ENCODE measurements at places on chromosomes 11 and 22. TPM values are rescaled to one million over a fixed set of nuclear protein-coding genes. Genes with fewer than 3 reads are reported as not detected.

DNA sequence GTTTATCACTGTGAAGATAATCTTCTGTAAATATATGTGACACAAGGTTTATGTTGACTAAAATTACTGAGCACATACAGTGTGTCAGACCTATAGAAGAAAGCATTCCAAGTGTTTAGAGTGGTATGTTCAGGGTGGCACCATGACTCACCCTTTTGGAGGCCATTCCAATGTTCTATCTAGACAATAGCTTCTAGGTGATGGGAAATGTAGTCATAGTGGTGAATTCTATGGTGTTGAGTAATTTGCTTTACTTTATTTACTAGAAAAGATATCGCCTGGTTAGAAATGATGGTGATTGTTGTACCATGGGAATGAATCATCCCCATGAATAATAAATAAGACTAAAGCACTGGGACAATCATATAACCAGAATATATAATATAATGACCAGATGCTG lies 72.9 kb upstream of the OR4C15 start:
- DNase-seq, result no peak

DNA sequence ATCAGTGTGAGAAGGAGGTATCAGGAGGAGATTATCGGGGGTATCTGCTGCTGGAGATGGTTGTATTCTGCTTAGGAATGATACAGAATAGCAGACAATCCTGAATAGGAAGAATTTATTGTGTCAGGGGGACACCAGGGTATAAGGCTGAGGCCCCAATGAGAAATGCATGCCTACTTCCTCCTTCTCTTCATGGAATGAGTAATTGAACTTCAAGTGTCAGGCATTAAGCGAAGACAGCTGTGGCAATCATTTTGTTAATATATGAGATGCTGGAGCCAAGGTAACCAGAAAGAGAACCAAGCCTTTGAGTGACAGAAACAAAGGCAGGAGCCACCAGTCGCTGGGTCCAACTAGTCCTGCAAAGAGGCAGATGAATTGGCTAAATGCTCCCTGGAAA lies 49.1 kb downstream of the KIRREL3 start:
- no peak for DNase-seq

DNA sequence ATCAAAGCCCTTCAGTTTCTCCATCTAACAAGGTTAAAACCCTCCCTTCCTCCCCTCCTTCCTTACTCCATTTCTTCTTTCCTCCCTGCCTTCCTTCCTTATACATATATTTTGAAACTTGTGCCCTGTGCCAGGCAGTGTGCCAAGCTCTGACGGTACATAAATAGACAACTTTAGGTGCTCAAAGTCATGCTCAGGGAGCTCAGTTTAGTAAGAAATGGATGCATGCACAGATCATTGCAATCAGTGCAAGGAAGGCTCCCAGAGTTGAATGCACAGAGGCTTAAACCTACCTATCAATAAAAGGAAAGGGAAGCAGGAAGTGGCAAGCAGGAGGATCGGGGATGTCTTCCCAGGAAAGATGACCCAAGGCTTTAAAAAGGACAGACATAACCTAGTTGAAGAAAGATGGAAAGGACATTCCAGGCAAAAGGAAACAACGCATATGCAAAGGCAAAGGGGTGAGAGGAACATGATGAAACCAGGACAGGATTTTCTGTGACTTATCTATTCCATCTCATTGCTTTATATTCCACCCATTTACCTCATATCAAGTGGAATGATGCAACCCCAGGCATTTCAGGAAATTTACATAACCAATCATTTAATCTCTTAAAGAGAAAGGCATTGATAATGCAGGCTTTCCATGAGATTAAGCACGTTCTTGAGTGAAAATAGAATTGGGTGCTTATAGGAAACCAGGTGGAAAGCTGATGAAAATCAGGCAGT lies 13.2 kb downstream of the FZD4 start:
- DNase-seq, result no peak

DNA sequence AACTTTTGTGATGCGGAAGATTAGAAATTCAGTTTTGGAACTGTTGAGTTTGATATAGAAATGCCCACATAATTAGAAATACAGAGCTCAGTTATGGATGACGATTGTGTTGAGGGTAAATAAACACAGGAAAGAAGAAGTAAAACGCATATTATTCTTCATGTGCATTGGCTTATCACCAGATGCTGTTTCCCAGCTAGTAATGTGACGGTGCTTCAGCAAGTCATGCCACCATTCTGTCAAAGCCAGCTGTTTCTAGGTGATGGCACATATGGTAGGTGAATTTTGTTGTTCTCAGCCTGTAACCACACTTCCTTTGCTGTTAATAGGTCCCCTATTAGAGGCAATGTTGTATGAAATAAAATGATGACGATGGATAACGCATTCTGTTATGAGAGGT lies 68.9 kb downstream of the C11orf65 start:
- DNase-seq, result no peak

- no peak for DNase-seq
These were observed 46.4 kb upstream of the MN1 start for GRCh38 chr22:27848005-27848404.

DNA sequence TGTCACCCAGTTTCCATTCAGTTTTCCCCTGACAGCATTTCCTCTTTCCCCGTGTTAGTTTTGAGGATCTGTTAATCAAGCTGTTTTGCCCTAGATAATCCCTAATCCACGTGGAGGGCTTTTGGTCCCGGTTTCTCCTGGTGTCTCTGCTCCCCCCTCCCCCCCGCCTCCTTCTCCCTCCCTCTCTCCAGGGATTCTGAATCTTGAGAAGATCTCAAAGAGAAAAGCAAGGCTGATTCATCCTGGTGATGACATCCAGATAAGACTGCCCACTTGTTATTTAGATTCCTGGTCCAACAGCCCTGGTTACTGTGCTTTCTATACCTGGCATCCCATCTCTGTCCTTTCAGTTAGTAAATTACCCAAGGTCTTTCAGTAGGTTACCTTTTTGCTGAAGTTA lies 59.4 kb downstream of the KCNA4 start:
- no peak for DNase-seq

DNA sequence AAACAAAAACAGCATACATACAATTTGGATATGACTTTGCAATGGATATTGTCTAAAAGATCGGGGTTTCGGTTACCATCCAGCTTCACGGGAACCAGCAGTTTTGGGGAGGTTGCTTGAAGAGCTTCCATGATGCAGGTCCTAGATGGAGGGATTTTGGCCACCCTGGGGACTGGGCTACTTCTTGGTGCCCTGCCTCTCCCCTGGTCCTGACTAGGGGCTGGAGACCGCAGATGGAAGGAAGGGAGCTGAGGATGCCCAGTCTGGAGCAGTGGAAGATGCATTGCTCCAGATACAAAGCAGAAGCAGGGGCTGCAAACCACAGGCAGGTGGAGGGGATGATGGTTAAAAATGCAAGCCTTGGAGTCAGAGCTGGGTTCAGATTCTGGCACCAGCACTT lies 13.5 kb downstream of the SOX10 start:
- DNase-seq, result no peak

GRCh38 chr22:17866621-17867020 lies 92.4 kb upstream of the BID start:
- no peak for DNase-seq

DNA sequence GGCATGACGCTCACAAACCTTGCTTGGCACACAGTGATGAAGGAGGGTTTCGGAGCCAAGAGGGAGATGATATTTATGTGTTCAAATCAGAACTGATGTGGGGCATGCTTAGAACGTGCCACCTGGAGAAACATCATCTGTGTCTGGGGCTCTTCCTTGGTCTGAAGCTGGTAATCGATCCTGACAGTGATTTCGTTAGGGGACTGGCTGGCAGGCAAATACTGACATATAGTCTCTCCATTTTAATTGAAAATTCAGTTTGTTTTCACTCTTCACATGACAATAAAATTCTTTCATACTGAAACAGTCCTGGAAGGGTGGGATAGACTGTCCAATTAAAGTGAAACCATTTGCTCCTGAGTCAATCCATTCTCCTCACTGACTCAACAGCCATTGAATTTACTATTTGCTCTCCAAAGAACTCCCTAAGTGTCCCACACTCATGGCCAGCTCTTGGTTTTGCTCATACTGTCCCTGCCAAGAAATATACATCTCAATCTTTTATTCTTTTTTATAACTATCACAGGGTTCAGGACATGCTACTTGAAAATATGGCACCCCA lies 134.8 kb downstream of the TRPC6 start:
- DNase-seq, result no peak

DNA sequence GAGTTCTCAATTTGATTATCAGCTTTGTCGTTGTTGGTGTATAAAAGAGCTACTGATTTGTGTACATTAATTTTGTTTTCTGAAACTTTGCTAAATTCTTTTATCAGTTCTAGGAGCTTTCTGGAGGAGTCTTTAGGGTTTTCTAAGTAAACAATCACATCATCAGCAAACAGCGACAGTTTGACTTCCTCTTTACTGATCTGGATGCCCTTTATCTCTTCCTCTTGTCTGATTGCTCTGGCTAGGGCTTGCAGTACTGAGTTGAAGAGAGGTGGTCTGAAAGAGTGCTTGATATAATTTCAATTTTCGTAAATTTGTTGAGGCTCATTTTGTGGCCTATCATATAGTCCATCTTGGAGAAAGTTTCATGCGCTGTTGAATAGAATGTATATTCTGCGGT lies 213.0 kb downstream of the DLG2 start:
- DNase-seq, result no peak

- no peak for DNase-seq
These were observed 5.0 kb upstream of the MTNR1B start for GRCh38 chr11:92964471-92964870.

GRCh38 chr22:49004484-49005399 lies 822.9 kb downstream of the BRD1 start:
- no peak for DNase-seq

DNA sequence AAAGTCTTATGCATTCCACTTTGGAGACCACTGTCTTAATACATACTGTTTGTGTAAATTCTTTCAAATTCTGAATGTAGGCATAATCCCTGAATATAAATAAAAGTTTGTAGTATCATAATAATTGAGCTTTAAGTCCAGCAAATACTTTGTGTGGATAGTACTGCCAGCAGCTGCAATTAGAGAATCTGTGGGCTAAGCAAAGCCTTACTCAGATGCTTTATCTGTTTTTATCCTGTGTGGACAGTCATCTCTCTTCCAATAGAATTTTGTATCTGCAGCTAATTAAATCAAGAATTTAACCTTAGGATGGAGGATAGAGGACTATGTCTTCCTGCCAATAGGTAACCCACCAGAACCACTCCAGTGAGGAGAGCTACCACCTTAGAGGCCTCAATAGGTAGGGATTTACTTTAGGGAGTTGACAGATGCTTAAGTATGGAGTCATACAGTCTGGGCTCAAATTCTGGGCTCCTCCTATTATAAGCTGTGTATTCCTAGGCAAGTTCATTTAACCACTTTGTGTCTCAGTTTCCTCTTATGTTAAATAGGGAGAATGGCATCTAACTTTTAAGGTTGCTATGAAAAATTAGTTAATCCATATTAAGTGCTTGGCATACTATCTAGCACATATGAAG lies 71.1 kb downstream of the STIM1 start:
- DNase-seq, result no peak

GRCh38 chr11:47078751-47079521 lies 97.7 kb downstream of the ARFGAP2 start:
- DNase-seq, result no peak

GRCh38 chr11:132347156-132348090 lies 977.0 kb downstream of the NTM start:
- no peak for DNase-seq

DNA sequence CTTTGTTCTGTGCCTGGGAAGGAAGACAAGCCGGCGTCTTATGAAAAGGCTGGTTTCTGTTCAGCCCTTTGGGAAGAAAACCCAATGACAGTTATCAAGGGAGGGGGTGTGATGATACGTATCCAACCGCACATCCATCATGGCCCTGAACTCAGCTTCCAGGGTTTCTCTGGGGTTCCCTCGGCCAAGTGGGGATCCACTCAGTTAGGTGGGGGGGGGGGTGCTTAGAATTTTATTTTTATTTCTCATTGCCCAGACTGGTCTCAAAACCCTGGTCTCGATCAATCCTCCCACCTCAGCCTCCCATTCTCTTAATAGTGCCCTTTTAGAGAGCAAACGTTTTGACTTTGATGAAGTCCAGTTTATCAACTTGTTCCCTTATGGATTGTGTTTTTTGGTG lies 25.7 kb downstream of the KCNQ1 start:
- no peak for DNase-seq

DNA sequence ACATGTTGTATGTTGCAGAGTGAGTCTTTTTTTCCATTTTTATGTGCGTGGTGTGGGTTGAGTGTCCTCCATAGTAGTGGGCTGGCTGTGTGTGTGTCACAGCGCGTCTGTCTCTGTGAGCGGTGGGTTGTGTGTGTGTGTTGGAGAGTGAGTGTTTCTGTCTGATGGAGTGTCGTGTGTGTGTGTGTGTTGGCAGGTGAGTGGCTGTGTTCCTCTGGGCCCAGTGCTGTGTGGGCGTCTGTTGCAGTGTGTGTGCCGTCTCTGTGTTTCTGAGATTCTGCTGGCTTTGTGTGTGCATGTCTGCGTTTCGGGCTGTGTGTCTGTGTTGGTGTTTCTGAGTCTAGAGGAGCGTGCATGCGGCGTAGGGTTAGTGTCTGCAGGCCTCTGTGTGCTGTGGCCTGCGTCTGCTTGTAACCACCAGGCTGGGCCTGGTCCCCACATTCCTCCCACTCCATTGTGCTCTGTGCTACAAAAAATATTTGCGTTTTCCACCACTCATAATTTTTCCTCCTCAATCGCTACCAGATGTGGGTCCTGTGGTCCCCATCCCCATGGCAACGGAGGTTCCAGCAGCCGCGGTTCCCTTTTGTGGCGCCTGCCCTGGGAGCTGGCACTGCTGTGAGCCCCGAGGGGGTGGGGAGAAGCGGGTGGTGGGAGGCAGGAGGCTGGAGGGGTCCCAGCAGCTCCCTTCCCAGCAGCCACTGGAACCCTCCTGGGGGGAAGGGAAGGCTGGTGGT lies 15.2 kb downstream of the SCARF2 start:
- peak; percentile 47 for DNase-seq

DNA sequence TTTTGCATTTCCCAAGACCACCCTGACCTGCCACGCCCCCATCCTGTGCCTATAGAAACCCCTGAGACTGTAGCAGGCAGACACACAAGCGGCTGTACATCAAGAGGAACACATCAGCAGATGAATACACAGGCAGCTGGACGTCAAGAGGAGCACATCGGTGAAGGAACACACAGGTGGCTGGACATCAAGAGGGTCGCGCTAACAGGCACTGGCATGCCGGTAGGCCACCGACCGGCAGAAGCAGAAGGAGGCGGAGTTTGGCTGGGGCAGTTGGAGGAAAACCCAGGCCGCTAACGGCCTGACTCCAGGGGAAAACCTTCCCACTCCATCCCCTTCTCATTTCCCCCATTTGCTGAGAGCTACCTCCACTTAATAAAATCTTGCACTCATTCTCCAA lies 5.4 kb upstream of the IPO7 start:
- no peak for DNase-seq

- DNase-seq, result peak; percentile 14
These were observed 11.3 kb downstream of the CUL5 start for GRCh38 chr11:108019870-108020540.

Gene COX8A
- 414 TPM for total RNA-seq

Gene C11orf21
- 0.11 TPM for total RNA-seq

Gene DNAJB7
- total RNA-seq, result not detected

Gene UPK3A
- total RNA-seq, result not detected

Gene KMT2A
- 13.2 TPM for total RNA-seq

Gene OR4D11
- total RNA-seq, result not detected

Gene TRIM48
- not detected for total RNA-seq

Gene PRODH
- 0.11 TPM for total RNA-seq

Measured in Daoy (cell line).